ENCODE measurements at places on chromosomes 2 and 18.

DNA sequence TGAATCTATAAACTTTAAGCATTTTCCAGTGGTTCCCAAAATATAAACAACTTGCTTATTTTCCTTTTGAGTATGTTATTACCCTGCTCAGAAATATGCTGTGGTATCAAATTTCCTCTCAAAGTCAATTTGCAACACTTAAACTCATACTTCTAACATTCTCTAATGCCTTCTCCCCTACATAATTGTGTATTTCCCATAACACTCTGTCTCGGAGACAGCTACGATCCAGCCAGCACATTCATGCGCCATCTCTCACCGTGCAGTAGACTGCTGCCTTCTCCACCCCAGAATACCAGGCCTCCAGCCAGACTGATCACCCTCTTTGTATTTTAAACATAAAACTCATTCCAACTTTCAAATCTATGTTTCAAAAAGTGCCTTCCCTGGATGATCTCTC is 41.8 kb downstream of the TIMM21 start:
- DNase-seq = no peak

DNA sequence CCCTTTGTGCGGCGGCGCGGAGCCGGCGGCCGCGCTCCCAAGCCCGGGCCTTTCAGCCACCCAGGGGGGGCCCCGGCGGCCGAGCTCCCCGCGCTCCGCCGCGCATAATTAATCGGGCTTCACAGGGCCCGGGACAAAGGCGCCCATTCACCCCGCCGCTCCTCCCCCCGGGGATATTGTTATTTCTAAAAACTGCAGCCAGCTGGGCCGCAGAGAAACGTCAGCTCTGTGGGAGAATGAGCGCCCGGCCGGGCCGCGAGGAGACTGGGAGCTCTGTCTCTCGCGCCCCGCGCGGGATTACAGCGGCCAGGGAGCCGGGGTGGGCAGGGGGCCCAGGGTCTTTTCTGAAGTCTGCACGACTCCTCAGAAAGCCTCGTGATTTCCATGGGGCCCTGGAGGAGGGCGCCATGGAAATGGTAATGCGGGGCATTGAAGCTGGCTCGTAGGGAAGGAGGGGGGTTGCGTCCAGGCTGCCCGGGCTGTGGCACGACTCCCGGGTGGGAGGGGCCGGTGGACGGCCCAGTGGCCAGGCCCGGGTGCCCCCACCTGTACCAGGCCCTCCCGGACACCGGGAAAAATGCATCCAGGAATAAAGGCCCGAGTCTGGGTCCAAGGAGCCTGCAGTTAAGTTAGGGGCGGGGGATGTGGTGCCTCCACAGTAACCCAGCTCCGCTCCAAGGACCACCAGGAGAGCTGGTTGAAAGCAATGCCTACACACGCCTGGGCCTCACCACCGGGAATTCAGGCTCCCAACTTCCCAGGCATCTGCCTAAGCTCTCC is 125.3 kb downstream of the ZFP36L2 start:
- no peak for DNase-seq

- DNase-seq = no peak
These were observed 13.2 kb upstream of the TANK start for GRCh38 chr2:161146996-161147395.

DNA sequence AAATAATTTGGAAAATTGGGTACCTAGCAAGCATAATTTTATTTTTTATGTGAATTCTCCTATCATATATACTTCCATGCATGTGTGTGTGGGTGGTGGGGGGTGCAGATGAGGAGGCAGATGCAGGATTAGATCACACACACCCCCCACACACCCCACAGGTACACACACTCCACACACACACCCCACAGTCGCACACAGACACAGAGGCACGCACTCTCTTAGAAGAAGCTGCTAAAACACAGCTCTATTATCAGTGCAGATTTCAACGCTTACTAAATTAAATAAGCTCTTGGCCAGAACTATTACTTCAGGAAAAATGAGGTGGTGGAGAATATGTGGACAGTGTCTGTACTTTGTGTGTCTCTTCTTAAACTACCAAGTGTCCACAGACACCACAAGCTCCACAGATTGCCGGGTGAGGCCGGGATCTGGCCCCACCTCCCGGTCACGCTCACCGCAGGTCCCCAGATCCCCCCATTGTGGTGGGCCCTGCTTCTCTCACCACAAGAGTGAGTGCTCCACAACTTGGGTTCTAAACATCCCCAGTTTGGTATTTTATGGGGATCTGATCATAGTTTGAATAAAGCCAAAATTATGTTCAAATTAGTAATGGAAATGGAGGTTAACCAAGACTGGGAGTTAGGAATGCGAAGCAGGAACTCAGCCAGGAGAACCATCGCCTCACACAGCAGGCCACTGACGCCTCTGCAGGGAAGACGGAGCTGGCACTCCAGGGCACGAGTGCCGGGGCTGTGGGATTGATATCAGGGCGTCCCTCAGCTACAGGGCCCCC is 102.1 kb downstream of the PXDN start:
- DNase-seq = no peak

GRCh38 chr18:48030616-48031480 is 100.4 kb upstream of the SMAD2 start:
- no peak for DNase-seq
